Aortic smooth muscle cell (primary cell): ENCODE measurements at places on chromosomes 4 and X. TPM values are rescaled to one million over a fixed set of nuclear protein-coding genes. Genes with fewer than 3 reads are reported as not detected.

The AKAP4 gene
- total RNA-seq, result not detected in 2 replicates

The UGT2B7 gene
- total RNA-seq, result not detected in 2 replicates

The TMEM156 gene
- total RNA-seq, result 0.13 and 0.37 TPM in 2 replicates

The TMSB15A gene
- total RNA-seq, result 4.9 and 6.3 TPM in 2 replicates

The SHOX gene
- total RNA-seq, result not detected in 2 replicates

The CXCL11 gene
- under 0.01 TPM in 1 of 2 replicates, not detected in the other for total RNA-seq

The CCKAR gene
- total RNA-seq, result 0.13 TPM in 1 of 2 replicates, not detected in the other

The MAN2B2 gene
- total RNA-seq, result 19.5 and 19.6 TPM in 2 replicates

The C4orf50 gene
- not detected in 2 replicates for total RNA-seq

The RIPPLY1 gene
- not detected in 2 replicates for total RNA-seq

The GAB1 gene
- 7.1 and 18.8 TPM in 2 replicates for total RNA-seq

The SLIT2 gene
- total RNA-seq, result 17.0 and 17.3 TPM in 2 replicates

The ARL9 gene
- total RNA-seq, result 0.13 and 0.19 TPM in 2 replicates

The SUPT20HL2 gene
- not detected in 2 replicates for total RNA-seq

The SLAIN2 gene
- 21.5 and 27.1 TPM in 2 replicates for total RNA-seq

The BEX2 gene
- total RNA-seq, result 0.68 and 0.79 TPM in 2 replicates

The CLTRN gene
- under 0.01 and 0.06 TPM in 2 replicates for total RNA-seq

The L1CAM gene
- under 0.01 and 0.13 TPM in 2 replicates for total RNA-seq
